ENCODE measurements at places on chromosomes 12 and 14. TPM values are rescaled to one million over a fixed set of nuclear protein-coding genes. Genes with fewer than 3 reads are reported as not detected.
A peak's percentile ranks its signal among the peaks of the same experiment; 100 is the strongest.

Gene B4GALNT3
- 39.2 TPM for total RNA-seq

GRCh38 chr14:35349496-35350365, 54.8 kb downstream of the NFKBIA start:
- no peaks in the 10 kb centered on the region for H3K27me3 ChIP-seq
- DNase-seq, result no peak
- H3K4me3 ChIP-seq, result no peak overlapping the region
- no peak overlapping the region for H3K27ac ChIP-seq

- H3K36me3 ChIP-seq, result no peaks in the 10 kb centered on the region
- H3K27ac ChIP-seq, result no peak overlapping the region
- no peak overlapping the region for H3K4me3 ChIP-seq
- H3K27me3 ChIP-seq, result no peaks in the 10 kb centered on the region
Measured at GRCh38 chr12:80154261-80154660, 54.9 kb downstream of the OTOGL start.

DNA sequence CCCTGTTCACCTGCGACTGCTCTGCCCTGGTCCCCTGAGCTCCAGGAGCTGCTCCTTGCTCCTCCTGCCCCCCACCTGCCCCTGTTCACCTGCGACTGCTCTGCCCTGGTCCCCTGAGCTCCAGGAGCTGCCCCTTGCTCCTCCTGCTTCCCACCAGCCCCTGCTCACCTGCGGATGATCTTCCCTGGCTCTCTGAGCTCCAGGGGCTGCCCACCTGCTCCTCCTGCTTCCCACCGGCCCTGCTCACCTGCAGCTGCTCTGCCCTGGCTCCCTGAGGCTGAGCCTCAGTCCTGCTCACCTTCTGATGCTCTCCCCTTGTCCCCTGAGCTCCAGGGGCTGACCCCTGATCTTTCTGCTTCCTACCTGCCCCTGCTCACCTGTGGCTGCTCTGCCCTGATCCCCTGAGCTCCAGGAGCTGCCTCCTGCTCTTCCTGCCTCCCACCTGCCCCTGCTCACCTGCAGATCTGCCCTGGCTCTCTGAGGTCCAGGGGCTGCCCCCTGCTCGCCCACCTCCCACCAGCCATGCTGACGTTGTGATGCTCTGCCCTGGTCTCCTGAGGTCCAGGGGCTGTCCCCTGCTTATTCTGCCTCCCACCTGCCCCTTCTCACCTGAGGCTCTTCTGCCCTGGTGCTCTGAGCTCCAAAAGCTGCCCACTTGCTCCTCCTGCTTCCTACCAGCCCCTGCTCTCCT, 219.2 kb downstream of the TMEM121 start:
- no peaks in the 10 kb centered on the region for H3K36me3 ChIP-seq
- H3K4me1 ChIP-seq, result no peaks in the 10 kb centered on the region
- H3K27ac ChIP-seq, result no peak overlapping the region
- no peak overlapping the region for H3K4me3 ChIP-seq

Gene ULK1
- 17.8 TPM for total RNA-seq

DNA sequence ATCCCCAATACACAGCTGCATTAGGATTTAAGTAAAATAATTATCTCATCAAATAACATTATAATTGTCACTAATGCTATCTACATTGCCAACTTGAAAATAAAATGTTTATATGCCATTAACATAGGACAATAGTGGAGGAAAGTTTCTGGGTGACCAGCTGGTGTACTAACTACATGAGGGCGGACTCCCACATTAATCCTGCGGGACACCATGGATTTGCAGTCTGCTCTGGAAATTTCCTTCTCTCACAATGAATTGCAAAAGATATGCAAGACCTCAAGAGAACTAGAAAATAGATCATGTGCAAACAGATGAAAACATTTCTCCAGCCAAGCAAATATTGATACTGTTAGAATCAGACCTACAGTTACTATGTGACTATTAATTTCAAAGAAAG, 390.1 kb downstream of the NAV3 start:
- no peak for DNase-seq
- H3K27me3 ChIP-seq, result no peaks in the 10 kb centered on the region
- H3K4me3 ChIP-seq, result no peak overlapping the region
- no peaks in the 10 kb centered on the region for H3K36me3 ChIP-seq

Gene TAS2R31
- 1.3 TPM for total RNA-seq

- H3K27ac ChIP-seq, result no peak overlapping the region
- no peak overlapping the region for H3K4me3 ChIP-seq
- H3K36me3 ChIP-seq, result no peaks in the 10 kb centered on the region
- H3K4me1 ChIP-seq, result peaks cover 32% of the 10 kb centered on the region
- DNase-seq, result peak; percentile 99
Measured at GRCh38 chr14:63896278-63896720, 43.5 kb downstream of the SYNE2 start.

DNA sequence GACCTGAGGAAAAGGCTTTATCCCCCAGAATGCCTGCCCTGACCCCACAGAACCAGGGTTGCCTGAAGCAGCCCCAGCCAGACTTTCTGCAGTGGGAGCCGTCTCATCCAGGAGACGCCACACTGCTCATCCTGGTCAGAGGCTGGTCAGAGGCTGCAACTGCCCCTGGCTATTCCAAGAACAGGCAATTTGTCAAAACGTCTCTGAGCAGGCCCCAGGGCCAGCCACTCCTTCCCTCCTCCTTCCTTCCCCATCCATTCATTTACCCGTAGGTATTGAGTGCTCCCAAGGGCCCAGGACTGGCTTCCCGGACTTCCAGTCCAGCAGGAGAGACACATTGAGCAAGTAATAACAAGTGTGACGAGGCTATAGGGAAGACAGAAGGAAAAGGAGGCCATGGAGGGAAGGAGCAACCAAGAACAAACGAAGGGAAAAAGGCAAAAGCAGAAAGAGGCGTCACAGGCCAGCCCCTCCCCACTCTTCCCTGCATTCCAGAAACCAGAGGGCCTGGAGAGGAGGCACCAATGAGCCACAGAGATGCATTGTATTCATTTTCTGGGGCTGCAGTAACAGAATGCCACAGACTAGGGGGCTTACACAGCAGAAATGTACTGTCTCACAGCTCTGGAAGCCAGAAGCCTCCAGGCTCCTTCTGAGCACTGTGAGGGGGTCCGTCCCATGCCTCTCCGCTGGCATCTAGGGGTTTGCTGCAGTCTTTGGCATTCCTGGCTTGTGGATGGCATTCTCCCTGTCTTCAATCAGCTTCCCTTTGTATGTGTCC, 21.0 kb upstream of the CD9 start:
- no peaks in the 10 kb centered on the region for H3K27me3 ChIP-seq
- no peaks in the 10 kb centered on the region for H3K36me3 ChIP-seq
- peaks cover 11% of the 10 kb centered on the region for H3K4me1 ChIP-seq
- DNase-seq, result peak; percentile 30

DNA sequence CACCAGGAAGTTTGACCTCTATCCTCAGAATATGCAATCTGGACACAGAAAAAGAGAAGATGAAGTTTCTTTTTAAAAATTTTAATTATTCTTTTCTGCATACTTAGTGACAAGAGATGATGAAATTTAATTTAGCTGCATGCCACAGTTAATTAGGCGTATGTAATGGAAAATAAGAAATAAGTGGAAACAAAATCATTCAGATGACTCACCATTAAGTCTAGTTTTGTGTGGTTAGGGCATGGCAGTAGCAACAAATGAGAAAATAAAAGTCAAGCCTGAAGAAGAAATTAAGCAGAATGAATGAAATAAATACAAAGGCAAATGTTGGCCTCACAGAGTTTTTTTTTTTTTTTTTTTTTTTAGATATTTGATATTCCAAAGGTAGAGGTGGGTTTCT, 30.9 kb upstream of the KLRD1 start:
- no peaks in the 10 kb centered on the region for H3K36me3 ChIP-seq
- no peak for DNase-seq
- no peak overlapping the region for H3K27ac ChIP-seq
- no peak overlapping the region for H3K4me3 ChIP-seq
- no peaks in the 10 kb centered on the region for H3K27me3 ChIP-seq
- no peaks in the 10 kb centered on the region for H3K4me1 ChIP-seq

Gene BICDL1
- 9.7 TPM for total RNA-seq

- no peaks in the 10 kb centered on the region for H3K36me3 ChIP-seq
- H3K4me1 ChIP-seq, result no peaks in the 10 kb centered on the region
- H3K4me3 ChIP-seq, result no peak overlapping the region
- DNase-seq, result peak; percentile 53
- H3K27ac ChIP-seq, result no peak overlapping the region
Measured at GRCh38 chr12:51721282-51721940, 127.1 kb downstream of the FIGNL2 start.

Gene RNF212B
- not detected for total RNA-seq

GRCh38 chr14:84028080-84028604, 1501.8 kb upstream of the FLRT2 start:
- no peaks in the 10 kb centered on the region for H3K36me3 ChIP-seq
- H3K27me3 ChIP-seq, result no peaks in the 10 kb centered on the region
- no peaks in the 10 kb centered on the region for H3K4me1 ChIP-seq

Gene RHEBL1
- total RNA-seq, result 1.1 TPM

DNA sequence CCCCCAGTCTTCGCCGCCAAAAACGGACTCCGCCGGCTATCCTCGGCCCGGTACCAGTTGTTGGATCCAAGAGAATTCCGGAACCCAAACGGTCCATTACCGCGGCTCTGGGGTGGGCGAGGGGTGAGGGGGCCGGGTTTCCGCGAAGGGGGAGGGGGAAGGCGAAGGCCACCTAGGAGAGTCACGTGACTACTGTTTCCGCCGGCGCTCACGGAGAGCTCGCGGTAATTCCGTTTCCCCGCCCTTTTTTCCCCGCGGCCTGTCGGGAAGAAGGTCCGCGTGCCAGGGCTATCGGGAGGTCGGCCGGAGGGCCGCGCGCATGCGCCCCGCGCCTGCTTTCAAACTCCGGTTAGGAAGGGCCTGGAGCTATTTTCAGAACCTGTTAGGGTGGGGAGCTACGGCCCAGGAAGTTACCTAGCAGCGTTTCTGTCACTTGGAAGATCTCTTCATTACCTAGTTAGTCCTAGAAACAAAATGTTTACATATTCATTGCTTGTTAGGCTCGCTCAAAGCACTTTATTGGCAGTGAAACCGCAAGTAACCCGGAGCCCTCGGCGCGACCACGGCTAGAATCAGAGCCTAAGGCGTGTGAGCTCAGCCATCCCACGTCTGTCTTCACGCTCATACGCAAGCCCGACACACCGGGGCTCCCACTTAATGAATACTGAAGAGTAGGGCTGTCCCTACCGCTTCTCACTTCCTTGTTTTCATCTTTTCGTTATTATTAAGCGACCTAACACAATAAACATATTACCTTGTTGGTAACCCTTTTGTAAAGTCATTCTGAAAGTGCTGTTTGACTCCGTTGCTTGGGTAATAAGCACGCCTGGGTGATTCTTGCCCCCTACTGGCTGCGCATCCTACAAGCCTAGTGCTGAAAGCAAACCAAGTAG, 624 bp upstream of the SBNO1 start:
- peak; percentile 99 for DNase-seq
- H3K4me3 ChIP-seq, result peak overlapping the region; percentile 95
- peaks cover 11% of the 10 kb centered on the region for H3K4me1 ChIP-seq

- no peaks in the 10 kb centered on the region for H3K27me3 ChIP-seq
- no peak overlapping the region for H3K27ac ChIP-seq
- H3K4me1 ChIP-seq, result no peaks in the 10 kb centered on the region
- H3K4me3 ChIP-seq, result no peak overlapping the region
- no peak for DNase-seq
Measured at GRCh38 chr14:104328607-104329006, 190.2 kb downstream of the KIF26A start.

DNA sequence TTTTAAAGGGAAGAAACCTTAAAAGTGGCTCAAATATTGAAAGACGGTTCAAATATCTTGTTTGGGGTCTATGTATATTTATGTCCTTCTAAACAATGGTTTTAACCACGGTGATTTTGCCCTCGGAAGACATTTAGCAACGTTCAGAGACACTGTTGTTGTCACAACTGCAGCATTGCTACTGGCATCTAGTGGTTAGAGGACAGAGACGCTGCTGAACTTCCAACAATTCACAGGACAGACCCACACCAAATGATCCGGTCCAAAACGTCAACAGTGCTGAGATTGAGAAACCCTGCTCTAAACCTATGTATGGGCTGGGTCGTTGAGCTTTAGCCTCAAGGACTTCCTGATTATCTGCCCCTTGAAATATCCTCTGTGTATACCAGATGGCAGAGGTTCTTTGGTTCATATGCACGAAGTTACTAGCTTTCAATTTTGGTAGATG, 1.7 kb downstream of the ANGEL1 start:
- H3K27me3 ChIP-seq, result no peaks in the 10 kb centered on the region
- peaks cover 23% of the 10 kb centered on the region for H3K36me3 ChIP-seq
- H3K4me1 ChIP-seq, result peaks cover 15% of the 10 kb centered on the region
- H3K27ac ChIP-seq, result no peak overlapping the region

- peaks cover 50% of the 10 kb centered on the region for H3K27me3 ChIP-seq
- no peak for DNase-seq
- H3K4me3 ChIP-seq, result no peak overlapping the region
- H3K27ac ChIP-seq, result no peak overlapping the region
- no peaks in the 10 kb centered on the region for H3K36me3 ChIP-seq
Measured at GRCh38 chr14:95699412-95699811, 13.2 kb downstream of the TCL1B start.

DNA sequence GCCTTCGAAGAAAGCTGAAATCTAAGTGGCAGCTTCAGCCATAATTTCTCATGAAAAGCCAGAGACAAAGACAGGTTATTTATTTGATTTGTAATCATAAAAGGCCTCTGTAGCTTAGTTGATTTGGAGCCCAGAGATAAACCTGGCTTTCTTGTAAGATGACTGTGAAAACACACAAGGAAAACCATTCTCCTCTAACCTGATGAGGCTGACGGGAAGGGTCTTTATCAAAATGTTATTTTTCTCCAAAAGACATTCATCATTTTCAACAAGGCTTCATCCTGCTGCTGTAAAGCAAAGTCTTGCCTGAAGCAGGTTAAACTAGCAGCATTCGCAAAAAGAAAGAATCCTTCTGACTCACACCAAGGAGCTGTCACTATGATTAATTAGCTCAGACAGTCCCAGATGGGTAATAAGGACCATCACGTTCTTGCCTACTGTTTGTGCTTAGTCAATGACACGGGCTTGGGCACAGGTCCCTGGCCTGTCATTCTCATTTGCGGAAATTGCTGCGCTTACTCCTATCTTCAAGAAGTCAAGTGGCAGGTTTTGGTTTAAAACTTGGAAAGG, 286.6 kb downstream of the C12orf75 start:
- H3K36me3 ChIP-seq, result no peaks in the 10 kb centered on the region
- H3K27ac ChIP-seq, result no peak overlapping the region
- H3K4me3 ChIP-seq, result no peak overlapping the region
- no peak for DNase-seq
- no peaks in the 10 kb centered on the region for H3K4me1 ChIP-seq

DNA sequence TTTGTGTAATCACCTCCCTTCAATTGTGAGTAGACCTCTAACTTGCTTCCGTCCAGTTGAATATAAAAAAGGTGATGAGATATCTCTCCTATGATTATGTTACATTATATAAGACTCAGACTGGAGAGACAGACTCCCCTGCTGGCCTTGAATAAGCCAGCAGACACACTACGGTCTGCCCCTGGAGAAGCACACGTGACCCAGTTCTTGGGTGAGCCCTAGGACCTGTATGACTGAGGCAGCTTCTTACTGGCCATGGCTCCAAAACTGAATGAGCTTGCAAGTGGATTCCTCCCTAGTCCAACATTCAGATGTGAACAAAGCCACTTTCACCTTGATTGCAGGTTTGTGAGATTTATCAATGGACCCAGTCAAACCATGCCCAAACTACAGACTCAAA, 427.9 kb upstream of the DCN start:
- H3K27me3 ChIP-seq, result no peaks in the 10 kb centered on the region
- H3K4me1 ChIP-seq, result peaks cover 20% of the 10 kb centered on the region
- H3K27ac ChIP-seq, result no peak overlapping the region

Gene KRT7
- total RNA-seq, result 0.36 TPM

GRCh38 chr12:126198966-126199692, 1133.9 kb downstream of the AACS start:
- H3K27ac ChIP-seq, result no peak overlapping the region
- DNase-seq, result no peak
- no peaks in the 10 kb centered on the region for H3K27me3 ChIP-seq
- no peaks in the 10 kb centered on the region for H3K4me1 ChIP-seq
- no peaks in the 10 kb centered on the region for H3K36me3 ChIP-seq
- no peak overlapping the region for H3K4me3 ChIP-seq
